ENCODE measurements at places on chromosomes 7 and 10. TPM values are rescaled to one million over a fixed set of nuclear protein-coding genes. Genes with fewer than 3 reads are reported as not detected.

OPALIN gene
- not detected for total RNA-seq

SAP25 gene
- total RNA-seq, result 0.32 TPM

TDRD1 gene
- total RNA-seq, result 0.64 TPM

SLC26A3 gene
- not detected for total RNA-seq

DEPP1 gene
- 29.8 TPM for total RNA-seq

GIMAP6 gene
- total RNA-seq, result not detected

CDH23 gene
- under 0.01 TPM for total RNA-seq

MALRD1 gene
- 1.7 TPM for total RNA-seq

ATP6V0A4 gene
- total RNA-seq, result under 0.01 TPM

NANOS1 gene
- total RNA-seq, result 1.9 TPM

TSPAN15 gene
- total RNA-seq, result 6.0 TPM

OR6V1 gene
- not detected for total RNA-seq

COBL gene
- not detected for total RNA-seq

KLF14 gene
- under 0.01 TPM for total RNA-seq

COMTD1 gene
- 3.9 TPM for total RNA-seq

DNA sequence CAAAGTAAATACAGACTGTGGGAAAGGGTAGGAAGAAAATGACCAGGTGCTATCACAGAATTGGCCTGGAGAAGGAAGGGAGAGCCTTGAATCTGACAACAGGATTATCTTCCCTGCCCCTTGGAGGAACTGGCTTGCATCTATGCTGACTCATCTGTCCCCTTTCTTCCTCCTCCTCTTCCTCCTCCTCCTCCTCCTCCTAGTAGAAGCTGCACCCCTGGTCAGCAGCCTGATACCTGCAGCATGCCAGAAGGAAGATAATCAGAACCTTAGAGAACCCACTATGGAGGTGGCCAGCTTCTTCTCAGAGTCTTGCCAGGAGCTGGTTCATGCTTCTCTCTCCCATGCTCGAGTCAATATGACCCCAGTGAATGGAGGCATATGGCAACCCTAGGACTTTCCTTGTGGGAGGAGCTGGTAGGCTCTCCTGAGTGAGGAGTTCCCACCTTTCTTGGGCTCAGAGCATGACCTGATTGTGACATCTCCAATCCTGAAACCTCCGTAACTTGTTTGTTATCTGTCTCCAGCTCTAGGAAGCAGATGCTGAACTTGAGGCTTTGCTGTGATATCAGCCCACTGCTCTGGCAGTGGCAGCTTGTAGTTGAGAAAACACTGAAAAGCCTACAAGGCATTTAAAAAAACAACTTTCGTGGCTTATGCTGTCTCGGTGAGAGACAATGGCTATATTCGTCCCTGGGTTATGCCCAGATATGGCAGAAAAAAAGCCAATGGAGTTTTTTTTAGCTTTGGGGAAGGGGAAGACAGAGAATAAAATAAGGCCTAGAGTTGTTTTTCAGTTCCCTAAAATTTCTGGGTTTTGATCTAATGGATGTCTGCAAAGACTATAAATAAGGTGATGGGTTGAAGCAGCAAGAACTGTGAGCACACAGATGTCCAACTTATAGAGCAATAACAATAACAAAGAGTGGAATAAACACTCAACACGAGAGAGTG is 60.6 kb downstream of the CDHR3 start:
- no peak for DNase-seq

GRCh38 chr10:93893646-93894515 is at the start of gene SLC35G1:
TSS of gene SLC35G1 (plus strand) at chr10:93893978. CDS start at chr10:93894034, 56 bp downstream.
- peak; percentile 58 for DNase-seq

GRCh38 chr7:127486654-127487053 is 94.1 kb upstream of the ZNF800 start:
- no peak for DNase-seq

DNA sequence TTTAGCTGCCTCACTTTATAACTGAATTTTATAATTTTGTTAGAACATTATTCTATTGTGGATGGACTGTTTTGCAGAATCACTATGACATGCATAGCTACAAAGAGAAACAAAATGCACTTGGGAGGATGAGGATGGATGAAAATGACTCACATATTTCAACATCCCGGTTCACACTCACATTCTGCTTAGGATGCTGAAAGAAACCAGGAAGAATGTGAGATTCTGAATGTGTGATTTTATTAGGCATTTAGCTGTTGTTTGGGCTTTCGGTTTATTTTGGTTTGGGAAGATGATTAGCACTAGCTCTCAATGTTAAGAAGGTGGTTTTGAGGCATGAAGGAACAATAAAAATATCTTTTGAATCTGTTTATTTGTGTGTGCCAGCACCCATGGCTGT is 235.5 kb downstream of the SEMA3E start:
- peak; percentile 3 for DNase-seq

DNA sequence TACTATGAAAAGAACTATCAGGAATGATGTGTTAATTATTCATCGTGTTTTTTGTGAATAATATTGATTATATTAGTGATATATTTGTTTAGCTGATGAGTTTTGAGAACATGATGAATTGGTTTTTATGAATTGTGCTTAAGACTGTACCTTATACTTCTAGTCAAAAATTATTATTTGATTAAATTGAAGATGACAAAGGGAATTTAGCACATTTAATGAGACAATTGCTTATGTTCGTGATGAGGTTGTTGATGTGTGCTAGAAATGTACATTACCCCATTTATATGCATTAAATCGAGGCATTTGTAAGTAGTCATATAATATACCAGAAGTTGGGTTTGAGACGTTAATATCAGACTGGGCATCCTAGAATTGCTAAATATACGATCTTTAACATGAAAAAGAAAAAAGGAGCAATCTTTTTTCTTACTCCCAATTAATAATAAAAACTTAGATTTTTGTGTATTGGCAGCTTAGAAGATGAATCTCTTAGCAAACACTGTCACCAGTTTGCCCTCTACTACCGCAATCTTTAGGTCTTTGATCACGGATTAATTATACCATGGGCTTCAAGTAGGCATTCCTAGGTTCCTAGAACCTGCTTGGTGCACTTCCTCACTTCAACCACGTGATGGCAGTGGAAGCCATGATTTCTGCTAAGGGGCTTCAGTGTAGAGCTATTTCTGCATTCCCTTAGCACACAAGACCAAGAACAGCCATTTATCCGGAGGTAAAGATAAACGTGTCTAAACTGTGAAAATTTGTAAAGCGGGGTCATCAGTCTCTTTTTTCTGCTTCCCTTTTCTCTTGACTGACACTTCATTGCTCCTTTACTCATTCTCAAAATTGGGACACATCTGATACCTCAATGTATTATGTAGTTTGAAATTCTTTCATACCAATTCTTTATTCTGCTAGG is 1.6 kb downstream of the KLHDC10 start:
- peak; percentile 90 for DNase-seq

DNA sequence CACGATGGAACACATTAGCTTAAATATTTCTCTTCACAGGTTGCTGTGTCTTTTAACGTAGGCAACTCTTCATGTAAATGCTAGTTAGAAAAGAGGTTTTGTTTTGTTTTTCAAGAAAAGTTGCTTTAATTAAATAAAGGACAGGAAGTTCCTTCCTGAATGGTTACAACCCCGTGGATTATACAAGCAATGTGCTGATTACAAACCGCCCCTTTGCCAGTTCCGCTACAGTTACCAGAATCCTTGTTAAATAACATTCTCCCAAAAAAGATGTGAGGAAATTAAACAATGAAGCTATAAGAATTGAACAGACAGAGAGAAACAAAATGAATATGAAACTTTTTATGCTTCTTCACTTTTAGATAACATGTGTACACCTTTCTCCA is 75.1 kb downstream of the LYZL2 start:
- DNase-seq, result no peak

- DNase-seq, result peak; percentile 94
Measured at GRCh38 chr7:45881759-45882464, 6.4 kb upstream of the IGFBP1 start.

DNA sequence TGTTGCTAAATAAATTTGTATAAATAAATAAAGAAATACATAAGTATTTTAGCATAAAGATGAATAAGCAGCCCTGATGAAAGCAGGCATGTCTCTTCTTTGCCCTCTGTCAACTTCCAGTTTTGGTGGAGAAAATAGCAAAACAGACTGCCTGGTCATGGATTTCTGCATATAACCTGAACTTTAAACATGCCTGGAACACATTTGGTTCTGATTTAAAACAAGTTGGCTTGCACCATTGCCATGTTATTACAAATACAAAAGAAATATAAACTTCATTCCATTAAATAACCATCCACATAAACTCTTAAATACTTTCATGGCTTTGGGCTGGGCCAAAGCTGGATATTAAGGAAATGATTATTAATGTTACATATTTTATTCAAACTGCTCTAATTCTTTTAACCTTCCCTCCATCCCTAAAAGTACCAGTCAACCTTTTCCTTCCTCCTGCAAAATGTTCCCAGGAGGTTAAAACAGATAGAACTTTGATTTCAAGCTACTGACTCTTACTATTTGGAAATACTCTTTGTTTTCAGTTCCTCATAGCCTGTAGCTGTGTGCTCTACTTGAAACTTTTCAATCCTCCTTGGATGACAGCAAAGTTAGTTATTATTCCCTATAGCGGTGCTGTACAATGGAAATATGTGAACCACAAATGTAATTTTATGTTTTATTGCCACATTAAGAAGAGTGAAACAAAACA is 96.3 kb downstream of the BICC1 start:
- peak; percentile 29 for DNase-seq

DNA sequence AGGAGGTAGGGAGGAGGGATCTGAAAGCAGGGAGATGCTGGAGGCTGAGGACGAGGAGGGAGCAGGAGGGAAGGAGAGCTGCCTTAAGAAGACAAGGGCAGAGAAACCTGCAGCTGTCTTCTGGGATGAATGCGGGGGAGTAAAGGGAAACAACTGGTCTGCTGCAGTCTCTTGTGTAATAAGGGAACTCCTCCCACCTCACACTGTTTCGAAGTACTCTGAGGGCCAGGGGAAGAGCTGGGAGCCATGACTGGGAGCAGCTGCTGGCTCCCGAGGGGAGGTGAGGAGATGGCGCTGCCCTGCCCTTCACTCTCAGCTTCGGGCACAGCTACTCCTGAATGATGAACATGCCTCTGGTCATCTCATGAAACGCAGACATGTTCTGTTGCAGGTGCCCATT is 65.1 kb downstream of the CLEC2L start:
- DNase-seq, result peak; percentile 91

DNA sequence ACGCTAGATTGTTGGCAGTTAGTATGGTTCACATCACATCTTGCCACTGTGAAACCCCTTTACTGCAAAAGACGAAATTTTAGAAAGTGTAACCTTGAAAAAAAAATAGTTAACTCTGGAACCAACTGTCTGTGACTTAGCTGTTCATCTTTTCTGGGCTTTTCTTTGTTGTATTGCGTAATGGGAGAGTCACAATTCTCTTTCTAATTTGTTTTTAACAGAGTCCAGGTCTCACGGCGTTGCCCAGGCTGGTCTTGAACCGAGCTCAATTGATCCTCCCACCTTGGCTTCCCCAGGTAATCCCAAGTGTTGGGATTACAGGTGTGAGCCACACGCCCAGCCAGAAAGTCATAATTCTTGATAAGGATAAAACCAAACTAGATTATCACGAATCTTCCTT is 14.5 kb downstream of the UBE3C start:
- peak; percentile 33 for DNase-seq

- no peak for DNase-seq
Measured at GRCh38 chr10:3668966-3669330, 116.1 kb downstream of the KLF6 start.

- no peak for DNase-seq
Measured at GRCh38 chr10:127550861-127551260, 1.8 kb downstream of the NPS start.

- DNase-seq, result peak; percentile 48
Measured at GRCh38 chr7:32204361-32205018, 134.3 kb upstream of the PDE1C start.

DNA sequence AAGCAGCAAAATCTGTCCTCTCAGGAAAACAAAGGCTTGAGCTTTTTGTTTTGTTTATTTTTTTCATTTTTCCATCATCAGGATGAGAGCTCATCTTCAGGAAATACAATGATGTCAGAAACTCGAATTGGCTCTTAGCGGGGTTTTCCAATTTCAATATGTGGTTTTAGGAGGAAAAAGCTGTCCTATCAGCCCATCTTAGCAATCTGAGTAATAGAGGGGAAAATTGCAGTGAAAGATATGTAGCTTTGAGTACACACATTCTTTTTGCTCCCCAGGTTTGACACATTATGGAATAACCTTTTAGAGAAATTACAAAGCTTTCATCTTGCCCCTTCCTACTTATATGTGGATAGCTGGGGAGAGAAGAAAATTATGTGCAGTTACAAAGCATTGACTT is 113.6 kb upstream of the MYO3A start:
- DNase-seq, result no peak

DNA sequence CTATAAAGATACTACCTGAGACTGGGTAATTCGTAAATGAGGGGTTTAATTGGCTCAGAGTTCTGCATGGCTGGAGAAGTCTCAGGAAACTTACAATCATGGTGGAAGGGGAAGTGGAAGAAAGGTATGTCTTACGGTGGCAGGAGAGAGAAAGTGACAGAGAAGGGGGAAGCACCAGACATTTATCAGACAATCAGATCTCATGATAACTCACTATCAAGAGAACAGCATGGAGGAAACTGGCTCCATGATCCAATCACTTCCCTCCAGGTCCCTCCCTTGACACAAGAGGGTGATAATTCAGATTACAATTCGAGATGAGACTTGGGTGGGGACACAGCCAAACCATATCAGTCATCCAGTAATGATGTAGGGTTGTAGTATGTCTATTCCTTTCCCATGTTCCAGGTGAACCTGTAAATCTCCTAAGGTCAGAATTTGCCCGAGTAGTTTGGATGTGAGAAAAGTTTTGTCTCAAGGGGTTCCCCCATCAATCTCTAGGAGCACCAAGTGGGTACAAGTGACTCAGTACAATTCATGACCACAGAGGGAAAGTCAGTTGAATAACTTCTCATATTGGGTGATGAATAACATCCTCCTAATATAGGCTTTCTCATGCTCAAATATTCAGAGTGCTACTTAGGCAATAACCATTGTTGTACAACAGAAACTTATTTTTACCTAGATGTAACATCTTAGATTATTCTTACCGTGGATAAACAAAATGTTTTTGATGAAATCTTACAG is 39.7 kb upstream of the MTPN start:
- DNase-seq, result no peak

- DNase-seq, result peak; percentile 84
Measured at GRCh38 chr10:62038609-62039190, 137.2 kb downstream of the ARID5B start.

GRCh38 chr7:12581897-12582296 is 11.4 kb downstream of the SCIN start:
- peak; percentile 19 for DNase-seq
